SK-MEL-5 (cell line): ENCODE measurements at places on chromosomes 2 and 18.
A peak's percentile ranks its signal among the peaks of the same experiment; 100 is the strongest.

DNA sequence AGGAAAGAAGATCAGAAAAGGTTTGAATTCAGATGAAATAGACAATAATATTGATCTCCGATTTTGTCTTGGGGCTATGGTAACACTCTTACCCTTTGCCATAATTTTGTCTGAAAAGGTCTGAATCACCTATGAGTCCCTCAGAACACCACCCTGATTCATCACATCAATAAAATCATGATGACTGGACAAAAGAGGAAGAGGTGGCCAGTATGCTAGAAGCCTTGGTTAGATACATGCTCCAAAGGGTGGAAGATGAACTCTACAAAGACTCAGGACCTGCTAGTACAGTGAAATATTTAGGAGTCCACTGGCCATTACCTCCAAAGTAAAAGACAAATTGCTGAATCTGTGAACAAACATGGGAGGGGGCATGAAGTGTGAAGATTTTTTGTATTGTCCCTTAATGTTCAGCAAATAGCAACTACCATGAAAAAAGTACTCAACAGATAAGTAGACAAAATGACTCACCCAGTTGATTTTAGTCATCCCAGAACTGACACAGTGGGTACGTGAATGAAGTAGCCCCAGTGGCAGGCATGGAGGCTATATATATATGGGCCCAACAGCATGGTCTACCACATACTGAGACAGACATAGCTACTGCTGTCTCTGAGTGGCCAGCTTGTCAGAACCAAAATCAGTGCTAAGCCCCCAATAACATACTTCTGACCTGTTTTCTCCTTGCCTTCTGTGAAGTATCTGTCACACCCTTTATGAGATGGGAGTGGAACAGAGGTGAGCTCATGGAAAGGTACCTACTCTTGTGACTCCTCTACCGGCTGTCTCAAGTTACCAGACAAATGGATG, 36.5 kb upstream of the GLS start:
- DNase-seq: no peak

- DNase-seq: no peak
Measured at GRCh38 chr2:109313343-109313742, 184.3 kb downstream of the SH3RF3 start.

DNA sequence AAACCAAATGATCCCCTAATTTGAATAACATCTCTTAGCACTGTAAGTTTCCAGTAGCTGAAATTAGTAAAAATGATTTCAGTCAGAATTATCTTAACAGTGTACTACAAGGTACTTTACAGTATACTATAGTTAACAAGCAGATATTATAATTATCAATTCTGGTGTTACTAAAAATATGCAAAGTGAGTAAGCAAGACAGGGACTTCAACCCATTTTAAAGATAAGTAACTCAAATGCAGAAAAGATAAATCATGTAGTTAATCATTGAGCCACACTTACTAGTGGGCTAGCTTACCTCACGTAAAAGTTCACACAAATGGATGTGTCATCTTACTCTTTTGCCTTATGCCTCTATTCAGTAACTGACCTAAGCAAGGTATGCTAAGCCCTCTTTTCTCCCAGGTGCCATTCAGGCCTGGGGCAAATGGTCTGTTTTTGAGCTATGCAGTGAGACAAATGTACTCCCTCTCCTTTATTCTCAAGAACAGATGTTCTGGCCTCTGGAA, 101.0 kb downstream of the NBAS start:
- no peak for DNase-seq

- DNase-seq: peak; percentile 63
Measured at GRCh38 chr2:187581125-187581896, 27.1 kb upstream of the TFPI start.

- DNase-seq: peak; percentile 25
Measured at GRCh38 chr2:170276925-170277629, 99.1 kb downstream of the MYO3B start.

- DNase-seq: no peak
Measured at GRCh38 chr2:115084446-115084845, 642.0 kb downstream of the DPP10 start.

- DNase-seq: no peak
Measured at GRCh38 chr2:116319001-116319400, 1495.5 kb upstream of the DDX18 start.

GRCh38 chr2:118146315-118147283, 58.3 kb downstream of the INSIG2 start:
- DNase-seq: no peak

- no peak for DNase-seq
Measured at GRCh38 chr2:29449499-29449898, 334.3 kb downstream of the CLIP4 start.

DNA sequence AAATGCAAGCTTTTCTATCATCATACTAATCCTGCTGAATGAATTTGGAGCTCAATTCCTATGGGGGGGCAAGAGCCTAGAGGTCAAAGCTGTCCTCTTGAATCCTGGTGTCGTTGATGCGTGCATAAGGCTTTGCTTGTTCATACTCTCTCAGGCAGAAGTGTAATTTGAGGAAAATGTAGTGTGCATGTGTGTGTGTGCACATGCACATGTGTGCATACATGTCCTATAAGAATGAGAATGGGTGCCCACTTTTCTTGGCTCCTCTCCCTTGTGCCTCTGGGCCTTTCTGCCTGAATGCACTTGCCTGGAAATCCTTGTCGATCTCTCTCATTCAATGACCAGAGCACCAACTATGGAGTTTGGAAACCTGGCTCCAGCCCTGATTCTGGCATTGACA, 28.5 kb upstream of the C18orf32 start:
- DNase-seq: no peak

- no peak for DNase-seq
Measured at GRCh38 chr2:164114937-164115336, 379.1 kb upstream of the FIGN start.

- DNase-seq: no peak
Measured at GRCh38 chr2:207136874-207137273, 28.9 kb downstream of the KLF7 start.

DNA sequence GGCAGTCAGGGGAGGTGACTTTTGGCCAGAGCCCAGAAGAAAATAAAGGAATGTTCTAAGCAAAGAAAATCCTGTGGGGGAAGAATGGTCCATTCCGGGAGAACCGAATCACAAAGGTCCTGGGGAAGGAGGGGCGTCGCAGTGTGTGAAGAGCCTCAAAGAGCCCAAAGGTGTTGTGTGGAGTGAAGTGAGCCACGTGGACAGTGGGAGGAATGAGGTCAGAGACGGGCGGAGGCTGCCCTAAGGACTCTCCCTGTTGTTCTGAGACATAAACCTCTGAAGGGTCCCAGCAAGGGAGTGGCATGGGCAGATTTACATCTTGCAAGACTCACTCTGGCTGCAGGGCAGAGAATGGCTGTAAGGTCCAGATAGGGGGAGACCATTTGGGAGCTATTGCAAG, 91.3 kb upstream of the SEC11C start:
- no peak for DNase-seq

GRCh38 chr18:75063615-75064512, 145.1 kb downstream of the PTGR3 start:
- no peak for DNase-seq

DNA sequence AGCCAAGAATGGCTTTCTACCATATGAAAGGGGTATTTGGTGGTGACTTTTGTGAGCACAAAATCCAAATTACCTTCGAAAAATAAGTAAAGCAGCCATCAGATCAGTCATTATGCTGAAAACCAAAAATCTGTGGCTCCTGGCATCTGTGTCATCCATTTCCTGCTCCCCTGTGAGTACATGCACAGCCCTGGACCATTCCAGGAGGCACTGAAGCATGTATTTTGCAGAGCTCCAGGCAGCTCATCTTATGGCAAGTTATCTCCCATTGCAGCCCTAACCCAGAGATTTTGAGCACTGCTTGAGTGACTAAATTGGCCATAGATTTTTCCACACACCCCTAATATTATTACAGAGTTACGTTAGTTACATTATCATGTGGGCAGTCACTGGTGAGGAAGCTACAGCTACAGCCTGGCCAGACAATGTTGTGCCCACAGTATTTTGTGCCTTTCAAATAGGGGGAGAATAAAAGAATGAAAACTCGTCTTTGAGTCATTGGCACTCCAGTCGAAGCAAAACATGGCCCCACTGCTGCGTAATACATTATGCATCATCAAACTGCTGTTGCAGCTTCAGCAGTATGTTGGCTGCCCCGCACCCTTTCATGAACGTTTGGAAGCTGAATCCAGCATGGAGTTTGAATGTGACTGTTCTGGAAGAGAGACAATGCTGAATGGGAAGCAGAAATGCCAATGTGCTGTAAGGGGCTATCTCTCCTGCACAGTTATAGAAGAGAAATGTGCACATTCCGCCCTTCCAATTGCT, 702.2 kb downstream of the RNF144A start:
- no peak for DNase-seq

DNA sequence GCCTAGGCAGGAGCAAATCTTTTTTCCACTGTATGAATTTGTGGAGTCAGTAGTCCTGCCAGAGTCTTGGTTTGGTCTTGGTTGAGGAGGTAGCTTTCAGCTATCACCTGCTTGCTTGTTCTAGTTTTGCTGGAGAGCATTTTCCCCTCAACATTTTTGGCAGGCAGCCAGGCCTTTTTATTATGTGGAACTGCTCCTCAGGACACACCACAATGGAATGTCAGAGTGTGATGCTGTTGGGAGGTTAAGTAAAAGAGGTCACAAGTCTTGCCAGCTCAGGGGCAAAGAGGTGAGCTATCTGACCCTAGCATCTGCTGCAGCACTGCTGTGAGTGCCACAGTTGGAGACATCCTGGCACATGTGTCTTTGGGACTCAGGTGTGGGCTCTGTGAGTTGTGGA, 258.0 kb downstream of the CNTNAP5 start:
- DNase-seq: no peak

DNA sequence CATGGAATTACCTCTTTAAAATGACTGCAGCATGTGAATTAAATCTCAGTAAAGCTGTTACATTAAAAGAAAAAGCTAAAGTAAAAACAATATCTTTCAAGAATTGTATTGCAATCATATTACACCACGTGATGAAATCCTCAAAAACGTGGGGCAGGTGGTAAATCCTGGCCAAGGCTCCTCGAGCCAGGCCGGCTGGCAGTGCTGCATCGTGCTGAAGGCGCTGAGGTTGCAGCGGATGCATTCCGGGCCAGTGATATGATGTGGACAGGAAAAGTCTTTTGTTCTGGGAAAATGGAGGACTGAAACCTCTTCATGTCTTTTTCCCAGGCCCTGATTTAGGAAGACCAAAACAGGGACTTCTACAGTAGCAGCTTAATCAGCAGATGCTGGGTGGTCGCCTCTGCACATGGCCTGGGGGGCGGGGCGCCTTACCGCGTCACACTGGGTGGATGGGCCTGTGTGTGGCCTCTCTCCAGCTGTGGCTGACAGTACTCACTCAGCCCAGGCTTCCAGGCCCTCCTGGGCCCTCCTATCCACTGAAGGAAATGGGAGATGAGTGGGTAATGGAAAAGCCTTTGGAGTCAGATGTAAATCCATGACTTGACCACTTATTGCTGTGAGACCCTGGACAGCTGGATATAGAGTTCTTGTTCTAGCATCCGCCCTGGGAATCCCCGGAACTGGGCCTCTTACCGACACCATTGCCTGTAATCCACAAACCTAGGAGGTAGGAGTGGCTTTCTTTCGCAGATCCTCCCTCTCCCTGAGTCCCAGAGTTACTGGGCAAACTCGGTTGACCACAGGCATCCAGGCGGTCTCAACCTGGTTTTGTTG, 45.1 kb downstream of the PROC start:
- DNase-seq: no peak

DNA sequence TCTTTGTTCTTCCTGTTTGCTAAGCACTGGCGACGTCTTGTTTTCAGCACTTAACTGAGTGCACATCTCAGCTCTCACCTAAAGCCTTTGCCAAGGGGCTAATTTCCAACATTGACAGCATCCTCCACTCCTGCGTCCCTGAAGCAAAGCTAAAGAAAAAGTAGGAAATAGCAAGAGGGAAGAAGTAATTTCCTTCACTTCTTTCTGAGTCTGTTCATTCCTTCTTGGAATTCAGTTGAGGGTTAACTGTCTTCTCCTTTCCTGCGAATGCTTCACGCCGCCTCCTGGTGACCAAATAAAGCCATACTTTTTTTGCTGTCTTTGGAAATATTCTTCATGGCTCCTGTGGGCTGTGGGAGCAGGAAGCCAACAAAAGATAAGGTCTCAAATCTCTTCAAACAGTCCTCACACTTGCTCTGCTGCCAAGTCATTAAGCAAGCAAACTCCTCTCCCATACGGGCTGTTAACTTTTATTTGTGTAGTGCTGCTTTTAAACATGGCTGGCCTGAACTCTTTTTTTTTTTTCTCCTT, 100.9 kb downstream of the DPP10 start:
- DNase-seq: peak; percentile 55
